HepG2 (cell line): ENCODE measurements at places on chromosomes 4 and X. TPM values are rescaled to one million over a fixed set of nuclear protein-coding genes. Genes with fewer than 3 reads are reported as not detected.

DNA sequence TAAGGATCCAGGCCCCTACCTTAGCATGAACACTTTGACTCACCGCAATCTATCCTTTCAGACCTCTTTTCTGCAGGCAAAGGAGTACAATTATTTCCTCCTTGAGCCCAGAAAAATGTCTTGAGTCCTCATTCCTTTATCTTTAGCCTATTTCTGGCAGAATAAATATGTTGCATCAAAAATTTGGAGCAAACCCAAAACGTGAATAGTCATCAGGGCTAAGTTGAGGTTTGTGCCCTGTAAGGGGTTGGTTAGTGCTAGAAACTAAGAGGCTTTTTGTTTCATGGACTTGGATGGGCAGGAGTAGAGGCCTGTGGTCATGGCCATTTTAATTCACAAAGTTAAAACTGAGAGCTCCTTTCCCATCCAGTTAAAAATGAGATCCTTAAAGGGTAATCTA is 460.3 kb downstream of the GBA3 start:
- DNase-seq, result no peak
- no peaks in the 10 kb centered on the region for H3K27me3 ChIP-seq
- H3K4me1 ChIP-seq, result no peaks in the 10 kb centered on the region
- H3K4me3 ChIP-seq, result no peak overlapping the region
- H3K36me3 ChIP-seq, result no peaks in the 10 kb centered on the region

DNA sequence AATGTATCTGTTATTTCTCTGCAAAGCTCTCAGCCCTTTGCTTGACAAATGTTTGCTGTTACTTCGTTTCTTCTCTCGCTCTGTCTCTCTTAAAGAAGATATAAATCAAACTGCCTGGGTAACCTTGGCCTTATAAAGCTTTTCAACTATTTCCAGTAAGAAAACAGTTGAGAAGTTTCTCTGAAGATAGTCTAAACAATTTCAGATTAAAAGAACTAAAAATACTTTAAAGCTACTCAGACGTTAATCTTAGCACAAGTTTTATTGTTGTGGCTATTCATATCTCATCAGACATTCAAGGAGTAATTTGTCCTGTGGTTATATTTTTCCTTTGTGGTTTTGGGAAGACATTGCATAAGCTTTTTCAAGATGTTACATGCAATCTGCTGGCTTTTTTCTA is 22.6 kb downstream of the HOPX start:
- DNase-seq, result no peak
- peaks cover 4% of the 10 kb centered on the region for H3K27me3 ChIP-seq
- H3K4me1 ChIP-seq, result no peaks in the 10 kb centered on the region
- no peak overlapping the region for H3K27ac ChIP-seq
- H3K36me3 ChIP-seq, result no peaks in the 10 kb centered on the region

- H3K27ac ChIP-seq, result no peak overlapping the region
- H3K4me3 ChIP-seq, result no peak overlapping the region
- no peaks in the 10 kb centered on the region for H3K4me1 ChIP-seq
- no peaks in the 10 kb centered on the region for H3K36me3 ChIP-seq
- peaks cover 10% of the 10 kb centered on the region; the same call in 1 of the 3 replicates for H3K27me3 ChIP-seq
- DNase-seq, result no peak
These were observed 95.2 kb downstream of the GPAT3 start for GRCh38 chr4:83631066-83631465.

Gene UGDH
- 384 and 661 TPM in 2 replicates for total RNA-seq

GRCh38 chrX:51507551-51507950 is 11.2 kb upstream of the NUDT11 start:
- H3K4me1 ChIP-seq, result no peaks in the 10 kb centered on the region
- H3K27me3 ChIP-seq, result no peaks in the 10 kb centered on the region
- no peak overlapping the region for H3K27ac ChIP-seq

- no peaks in the 10 kb centered on the region for H3K4me1 ChIP-seq
- DNase-seq, result no peak
- H3K27ac ChIP-seq, result no peak overlapping the region
- H3K27me3 ChIP-seq, result no peaks in the 10 kb centered on the region
- no peak overlapping the region for H3K4me3 ChIP-seq
These were observed 206.1 kb downstream of the PPP3CA start for GRCh38 chr4:101141230-101141629.

DNA sequence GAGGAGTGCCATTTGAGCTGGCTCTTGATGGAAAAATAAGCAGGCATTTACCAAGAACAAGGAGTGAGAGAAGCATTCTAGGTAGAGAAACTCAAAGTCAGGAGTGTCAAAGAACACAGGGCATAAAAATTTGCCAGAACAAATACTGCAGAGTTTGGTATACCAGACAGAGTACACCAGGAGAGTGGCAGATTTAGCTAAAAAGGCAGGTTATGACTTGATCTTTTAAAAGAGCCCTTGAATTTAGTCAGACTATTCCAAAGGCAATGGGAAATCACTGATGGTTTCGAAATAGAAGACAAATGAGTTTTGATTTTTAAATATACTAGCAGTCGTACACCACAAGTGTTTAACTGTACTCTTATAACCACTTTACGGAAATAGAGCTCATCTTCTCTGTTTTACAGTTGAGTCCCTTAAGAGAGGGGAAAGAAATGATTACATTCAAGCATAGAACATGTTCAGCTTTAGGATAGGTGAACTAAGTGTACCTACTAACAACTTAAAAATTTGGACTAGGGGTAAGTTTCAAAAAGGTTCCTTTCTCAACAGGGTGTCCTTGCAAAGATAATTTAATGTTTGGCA is 10.2 kb downstream of the UBE2D3 start:
- DNase-seq, result no peak
- H3K36me3 ChIP-seq, result peaks cover 7% of the 10 kb centered on the region
- no peak overlapping the region for H3K27ac ChIP-seq
- H3K4me3 ChIP-seq, result no peak overlapping the region
- H3K27me3 ChIP-seq, result no peaks in the 10 kb centered on the region

GRCh38 chr4:98151145-98151924 is 8.1 kb upstream of the STPG2 start:
- no peaks in the 10 kb centered on the region for H3K36me3 ChIP-seq
- no peak overlapping the region for H3K27ac ChIP-seq
- H3K27me3 ChIP-seq, result no peaks in the 10 kb centered on the region; the same call in 1 of the 2 replicates
- H3K4me3 ChIP-seq, result no peak overlapping the region
- no peaks in the 10 kb centered on the region for H3K4me1 ChIP-seq

DNA sequence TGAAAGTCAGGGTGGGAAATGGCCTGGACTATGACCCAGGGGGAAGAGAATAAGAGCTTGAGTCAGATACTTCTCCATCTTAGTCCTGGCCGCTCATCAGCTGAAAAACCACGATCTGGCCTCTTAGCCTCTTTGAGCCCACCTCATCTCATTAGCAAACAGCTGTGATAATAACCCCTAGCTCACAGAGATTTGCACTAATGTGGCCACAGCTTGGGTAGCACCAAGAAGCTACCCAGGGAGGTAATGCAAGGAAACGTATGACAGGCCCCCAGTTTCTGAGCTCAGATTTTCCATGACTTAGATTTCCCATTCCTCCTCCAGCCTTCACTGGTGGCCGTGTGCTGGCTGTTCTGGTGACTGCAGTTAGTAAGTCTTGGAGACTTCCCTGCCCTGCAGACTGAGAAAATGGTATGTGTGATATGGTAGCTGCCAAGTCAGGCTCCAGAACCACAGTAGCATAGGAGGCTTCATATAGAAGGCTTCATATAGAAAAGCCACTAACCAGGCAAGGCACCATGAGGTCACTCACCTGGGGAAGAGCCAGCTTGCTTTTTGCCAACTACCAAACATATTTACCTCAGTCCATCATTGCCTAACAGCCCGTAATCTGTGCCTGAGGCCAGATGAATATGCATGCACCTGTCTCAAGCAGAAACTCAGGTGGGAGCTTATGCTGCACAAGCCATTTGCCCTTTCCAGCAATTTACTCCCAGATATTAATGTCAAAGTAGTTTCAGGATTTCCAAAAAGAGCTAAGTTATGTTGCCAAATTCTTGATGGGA is 51.4 kb upstream of the GABRE start:
- H3K36me3 ChIP-seq, result no peaks in the 10 kb centered on the region
- DNase-seq, result no peak
- H3K27ac ChIP-seq, result no peak overlapping the region
- H3K4me3 ChIP-seq, result no peak overlapping the region

GRCh38 chr4:108830509-108831244 is 67.8 kb upstream of the ETNPPL start:
- H3K4me1 ChIP-seq, result no peaks in the 10 kb centered on the region
- H3K36me3 ChIP-seq, result no peaks in the 10 kb centered on the region
- no peaks in the 10 kb centered on the region for H3K27me3 ChIP-seq

GRCh38 chr4:71456841-71457240 is 118.0 kb downstream of the SLC4A4 start:
- peak; percentile 44 for DNase-seq
- no peaks in the 10 kb centered on the region for H3K36me3 ChIP-seq
- H3K27me3 ChIP-seq, result no peaks in the 10 kb centered on the region
- H3K4me1 ChIP-seq, result no peaks in the 10 kb centered on the region
- H3K27ac ChIP-seq, result no peak overlapping the region

GRCh38 chr4:108081256-108081655 is 87.5 kb downstream of the LEF1 start:
- H3K36me3 ChIP-seq, result no peaks in the 10 kb centered on the region
- no peaks in the 10 kb centered on the region for H3K27me3 ChIP-seq
- no peak overlapping the region for H3K4me3 ChIP-seq
- no peaks in the 10 kb centered on the region for H3K4me1 ChIP-seq
- H3K27ac ChIP-seq, result no peak overlapping the region

Gene CT45A2
- not detected in 2 replicates for total RNA-seq

- no peak overlapping the region for H3K27ac ChIP-seq
- no peak overlapping the region for H3K4me3 ChIP-seq
- H3K27me3 ChIP-seq, result no peaks in the 10 kb centered on the region
- H3K4me1 ChIP-seq, result no peaks in the 10 kb centered on the region
These were observed 374.8 kb upstream of the GNPDA2 start for GRCh38 chr4:45100956-45101818.

- no peak overlapping the region for H3K27ac ChIP-seq
- no peaks in the 10 kb centered on the region for H3K27me3 ChIP-seq
- no peak overlapping the region for H3K4me3 ChIP-seq
- H3K36me3 ChIP-seq, result no peaks in the 10 kb centered on the region
- no peak for DNase-seq
These were observed 82.0 kb downstream of the GPC4 start for GRCh38 chrX:133333154-133333750.

Gene IBSP
- total RNA-seq, result not detected in 2 replicates

GRCh38 chrX:99494668-99495067 is 915.4 kb downstream of the PCDH19 start:
- H3K36me3 ChIP-seq, result no peaks in the 10 kb centered on the region
- H3K27ac ChIP-seq, result no peak overlapping the region
- DNase-seq, result no peak
- H3K4me3 ChIP-seq, result no peak overlapping the region

DNA sequence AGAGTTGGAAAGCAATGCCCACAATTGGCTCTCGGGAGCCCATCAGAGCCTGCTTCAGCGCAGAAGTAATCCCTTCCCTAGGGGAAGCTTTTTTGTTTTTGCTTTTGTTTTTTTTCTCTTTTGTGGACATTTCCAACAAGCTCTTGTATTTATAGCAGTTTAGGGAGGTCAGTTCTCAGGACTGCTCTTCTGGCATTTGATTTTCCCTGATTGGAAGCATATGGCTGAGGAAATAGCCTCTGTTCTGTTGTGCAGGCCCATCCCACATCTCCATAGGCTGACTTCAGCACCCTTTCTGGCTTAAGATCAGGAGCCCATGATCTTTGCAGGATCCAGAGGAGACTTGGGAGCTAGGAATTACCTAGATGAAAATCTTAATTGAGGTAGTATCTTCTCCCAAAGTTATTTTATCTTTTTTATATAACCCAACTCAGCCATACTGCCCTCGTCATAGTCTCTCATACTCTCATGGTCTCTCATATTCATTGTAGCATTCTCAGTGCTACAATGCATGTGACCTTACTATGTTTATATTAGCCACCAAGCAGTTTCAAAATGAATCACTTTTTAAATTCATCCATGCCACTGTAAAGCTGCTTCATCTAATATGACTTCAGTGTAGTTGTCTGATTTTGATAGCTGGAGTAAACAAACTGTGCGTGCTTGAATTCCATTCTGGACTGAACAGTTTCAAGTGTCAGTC is 16.7 kb downstream of the PAGE4 start:
- peaks cover 39% of the 10 kb centered on the region for H3K4me1 ChIP-seq
- H3K4me3 ChIP-seq, result no peak overlapping the region
- no peaks in the 10 kb centered on the region for H3K27me3 ChIP-seq
- DNase-seq, result no peak

GRCh38 chr4:89257376-89257775 is 50.2 kb downstream of the GPRIN3 start:
- H3K36me3 ChIP-seq, result no peaks in the 10 kb centered on the region
- no peaks in the 10 kb centered on the region for H3K27me3 ChIP-seq
- H3K27ac ChIP-seq, result no peak overlapping the region
- no peak for DNase-seq
- H3K4me1 ChIP-seq, result no peaks in the 10 kb centered on the region

- no peaks in the 10 kb centered on the region for H3K27me3 ChIP-seq
- H3K36me3 ChIP-seq, result no peaks in the 10 kb centered on the region
- no peaks in the 10 kb centered on the region for H3K4me1 ChIP-seq
These were observed 44.6 kb upstream of the VEGFC start for GRCh38 chr4:176837169-176837895.

DNA sequence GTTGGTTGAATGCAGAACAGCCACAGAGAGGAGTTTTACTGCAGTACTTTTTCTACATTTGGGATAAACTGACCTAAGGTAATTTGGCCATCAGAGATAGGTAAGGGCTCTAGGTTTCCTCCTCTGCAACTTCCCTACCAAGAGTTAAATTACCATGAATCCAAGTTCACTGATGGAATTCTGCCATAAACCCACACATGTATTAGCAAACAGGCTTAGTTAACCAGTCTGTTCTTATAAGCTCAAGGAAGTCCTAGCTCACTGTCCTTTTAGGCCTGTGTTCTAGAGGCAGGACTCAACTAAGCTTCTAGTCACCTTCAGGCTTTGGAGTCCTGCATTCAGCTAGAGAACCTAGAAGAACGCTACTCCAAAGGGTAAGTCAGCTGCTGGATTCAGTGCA is 4.0 kb downstream of the FAM114A1 start:
- H3K4me1 ChIP-seq, result peaks cover 79% of the 10 kb centered on the region
- no peaks in the 10 kb centered on the region for H3K27me3 ChIP-seq
- no peak overlapping the region for H3K4me3 ChIP-seq

DNA sequence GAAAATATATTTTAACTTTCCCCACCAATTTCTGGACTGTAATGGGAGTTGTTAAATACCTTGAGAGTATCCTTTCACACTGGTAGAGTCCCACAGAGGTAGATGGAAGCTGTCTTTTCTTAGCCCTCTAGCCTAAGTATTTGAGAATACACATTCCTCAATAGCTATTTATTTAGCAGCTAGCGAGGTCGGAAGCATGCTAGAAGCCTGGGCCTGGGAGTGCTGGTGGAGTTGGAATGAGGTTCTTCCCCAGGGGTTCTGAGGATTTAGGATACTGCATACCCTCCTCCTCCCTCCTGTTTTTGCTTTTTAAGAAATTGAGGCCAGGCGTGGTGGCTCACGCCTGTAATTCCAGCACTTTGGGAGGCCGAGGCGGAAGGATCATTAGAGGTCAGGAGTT is 999 bp upstream of the KLHL15 start:
- H3K36me3 ChIP-seq, result no peaks in the 10 kb centered on the region
- no peak overlapping the region for H3K27ac ChIP-seq
- DNase-seq, result no peak
- H3K4me1 ChIP-seq, result peaks cover 8% of the 10 kb centered on the region; the same call in 1 of the 2 replicates
- H3K27me3 ChIP-seq, result no peaks in the 10 kb centered on the region

Gene MTNR1A
- total RNA-seq, result not detected in 2 replicates
